Stimulated activated CD4-positive, alpha-beta T cell treated with anti-CD3 and anti-CD28 coated beads, Interleukin-15, amount 100 ng/mL, for 1 hour (primary cell): ENCODE measurements at places on chromosomes 2 and 18.

DNA sequence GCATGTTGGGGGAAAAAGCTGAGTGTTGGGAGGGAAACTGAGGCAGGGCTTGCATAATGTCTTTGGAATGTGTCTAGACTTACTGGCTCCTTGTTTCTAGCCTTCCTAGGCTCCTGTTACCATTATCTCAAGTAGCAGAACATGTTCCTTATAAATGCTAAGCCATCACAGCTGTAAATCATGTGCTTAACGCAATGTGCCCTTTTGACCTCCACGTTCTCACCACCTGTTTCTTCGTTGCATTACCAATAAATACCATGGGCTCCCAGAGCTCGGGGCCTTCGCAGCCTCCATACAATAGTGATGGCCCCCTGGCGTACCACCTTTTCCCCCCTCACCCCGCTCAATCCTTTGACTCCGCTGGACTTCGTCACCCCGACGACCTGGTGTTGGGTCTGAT lies 54.0 kb upstream of the CWC22 start:
- no peak for DNase-seq

DNA sequence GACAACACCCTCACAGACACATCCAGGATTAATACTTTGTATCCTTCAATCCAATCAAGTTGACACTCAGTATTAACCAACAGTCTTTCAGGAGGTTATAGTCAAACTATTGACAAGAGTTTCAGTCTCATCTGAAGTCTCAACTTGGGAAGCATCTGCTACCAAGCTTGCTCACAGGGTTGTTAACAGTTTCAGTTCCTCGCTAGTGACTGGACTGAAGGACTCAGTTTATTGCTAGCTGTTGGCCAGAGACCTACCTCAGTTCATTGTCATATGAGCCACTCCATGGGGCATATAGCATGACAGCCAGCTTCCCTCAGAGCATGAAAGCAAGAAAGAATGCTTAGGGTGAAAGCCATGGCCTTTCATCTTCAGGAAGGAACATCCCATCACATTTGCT lies 228.6 kb downstream of the EPHA4 start:
- no peak for DNase-seq

- DNase-seq, result no peak
Observed at GRCh38 chr2:98310010-98310409, 36.2 kb upstream of the CNGA3 start.

DNA sequence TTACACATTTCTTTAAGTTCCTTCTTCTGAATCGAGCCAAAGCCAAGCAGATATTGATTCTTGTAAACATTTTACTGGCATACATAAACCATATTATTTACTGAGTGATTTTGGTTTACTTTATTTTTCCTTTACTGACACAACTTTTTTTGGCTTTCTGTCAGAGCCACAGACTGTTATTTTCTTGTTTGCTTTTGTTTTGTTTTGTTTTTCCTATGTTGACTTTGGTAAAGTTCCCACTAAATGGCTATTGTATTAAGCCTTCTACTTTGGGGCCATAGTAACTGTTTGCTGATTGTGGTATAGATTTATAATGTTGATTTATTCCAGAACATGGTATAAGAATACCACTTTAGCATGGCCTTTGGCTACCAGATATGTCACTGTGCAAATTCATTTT lies 419.4 kb downstream of the DCDC2C start:
- DNase-seq, result no peak

DNA sequence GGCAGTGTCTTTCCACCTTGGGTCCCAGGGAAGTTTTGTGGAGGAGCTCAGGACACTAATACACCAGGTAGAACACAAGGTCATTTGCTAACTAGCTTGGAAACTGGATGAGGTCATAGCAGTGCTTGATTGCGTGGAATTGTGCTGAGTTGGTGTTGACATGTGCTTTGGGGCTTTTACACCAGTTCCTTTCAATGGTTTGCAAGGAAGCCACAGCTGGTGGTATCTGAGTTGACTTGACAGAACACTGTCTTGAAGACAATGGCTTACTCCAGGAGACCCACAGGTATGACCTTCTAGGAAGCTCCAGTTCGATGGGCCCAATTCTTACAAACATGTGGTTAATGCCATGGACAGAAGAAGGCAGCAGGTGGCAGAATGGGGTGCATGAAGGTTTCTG lies 5.9 kb downstream of the CTLA4 start:
- no peak for DNase-seq

GRCh38 chr18:36692371-36692770 lies 136.4 kb downstream of the TPGS2 start:
- DNase-seq, result no peak

DNA sequence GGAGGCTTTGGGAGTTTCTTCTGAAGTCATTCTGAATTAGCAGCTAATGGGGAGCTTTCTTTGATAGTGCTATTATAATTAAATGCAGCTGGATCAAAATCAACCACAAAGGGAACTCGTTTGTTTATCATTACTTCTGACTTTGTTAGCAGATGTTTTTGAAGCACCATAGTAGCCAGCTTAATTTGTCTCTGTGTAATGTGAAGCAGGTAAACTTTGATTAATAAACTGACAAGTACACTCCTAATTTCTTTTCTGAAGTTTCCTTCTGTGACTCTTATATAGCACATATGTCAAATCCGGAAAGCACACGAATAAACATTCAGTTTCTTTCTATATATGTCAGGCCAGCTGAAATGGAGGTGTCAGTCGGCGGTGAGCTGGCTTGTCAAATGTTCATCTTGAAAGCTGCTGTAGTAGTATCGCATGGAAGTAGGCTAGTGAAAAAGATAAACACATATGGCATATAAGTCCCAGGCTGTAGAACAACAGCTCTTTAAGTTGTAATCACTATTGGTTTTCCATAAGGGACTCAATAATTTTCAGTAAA lies 451.9 kb upstream of the ZEB2 start:
- no peak for DNase-seq

DNA sequence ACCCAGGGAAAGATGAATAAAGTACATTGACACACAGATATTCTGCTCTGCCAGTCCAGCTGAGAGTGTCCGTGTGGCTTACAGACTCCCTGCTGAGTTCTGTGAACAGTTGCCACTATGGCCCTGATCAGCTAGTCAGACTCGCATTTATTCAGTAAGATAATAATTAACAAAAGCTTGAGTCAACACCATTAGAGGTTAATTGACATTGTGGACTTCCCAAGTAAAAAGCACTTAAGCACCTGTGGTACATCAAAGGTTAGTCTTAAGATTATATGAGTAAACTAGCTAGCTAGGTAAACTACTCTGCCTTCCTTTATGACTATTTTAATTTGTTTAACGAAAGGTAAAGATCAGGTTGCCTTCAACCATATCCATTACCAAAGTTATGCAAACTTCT lies 33.7 kb downstream of the ANKRD30B start:
- no peak for DNase-seq

DNA sequence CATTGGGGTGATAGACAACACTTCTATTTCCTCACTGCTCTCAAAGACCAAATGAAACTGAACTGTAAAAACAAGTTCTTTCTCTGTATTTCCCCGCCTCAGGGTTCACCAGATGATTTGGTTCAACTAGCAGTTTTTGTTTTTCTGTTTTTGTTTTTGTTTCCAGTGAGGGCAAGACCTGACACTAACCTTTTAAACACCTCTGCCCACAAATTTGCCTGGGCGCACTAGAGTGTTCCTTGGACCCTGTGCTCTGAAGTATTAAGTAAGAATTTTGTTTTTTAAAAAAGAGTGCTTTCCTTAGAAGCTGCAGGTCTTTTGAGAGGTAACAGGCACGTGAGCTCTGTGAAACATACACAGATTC lies 92.9 kb downstream of the DYSF start:
- no peak for DNase-seq

GRCh38 chr2:127985735-127986134 lies 42.1 kb downstream of the SAP130 start:
- no peak for DNase-seq

GRCh38 chr2:145524836-145525235 lies 1004.9 kb upstream of the ZEB2 start:
- no peak for DNase-seq

DNA sequence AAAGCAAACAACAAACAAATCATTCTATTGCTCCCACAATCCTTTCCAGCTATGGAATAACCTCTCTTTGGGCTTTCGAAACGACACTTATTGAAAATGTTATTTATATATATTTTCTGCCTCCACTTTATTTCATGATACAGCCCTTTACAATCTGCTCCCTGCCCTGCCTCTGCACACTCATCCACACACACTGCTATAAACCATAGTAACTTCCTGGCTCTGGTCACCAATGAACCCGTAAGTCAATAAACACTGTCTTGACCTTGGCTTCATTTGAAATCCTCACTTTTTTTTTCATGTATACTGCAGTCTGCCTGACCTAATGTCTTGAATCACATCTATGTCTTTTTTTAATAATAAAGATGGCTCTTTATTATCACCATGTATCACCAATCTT lies 161.5 kb downstream of the SLC39A10 start:
- DNase-seq, result no peak

DNA sequence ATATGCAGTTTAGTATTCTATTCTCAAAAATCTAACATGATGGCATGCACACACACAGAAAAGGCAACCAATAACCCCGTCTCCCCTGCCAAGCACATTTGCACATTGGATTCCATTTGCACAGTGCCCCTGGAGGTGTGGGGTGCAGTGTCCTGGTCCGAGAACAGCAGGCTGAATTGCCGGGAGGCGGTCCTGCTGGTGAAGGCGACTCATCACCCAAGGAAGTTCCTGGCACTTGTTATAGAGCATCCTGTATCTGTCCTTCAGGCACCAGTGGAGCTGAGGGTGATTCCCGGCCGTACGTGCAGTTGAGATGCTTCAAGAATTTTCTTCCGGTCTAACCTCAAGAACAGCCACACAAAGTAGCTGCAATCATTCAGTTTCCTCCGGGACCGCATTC lies 73.0 kb upstream of the RAB12 start:
- no peak for DNase-seq

DNA sequence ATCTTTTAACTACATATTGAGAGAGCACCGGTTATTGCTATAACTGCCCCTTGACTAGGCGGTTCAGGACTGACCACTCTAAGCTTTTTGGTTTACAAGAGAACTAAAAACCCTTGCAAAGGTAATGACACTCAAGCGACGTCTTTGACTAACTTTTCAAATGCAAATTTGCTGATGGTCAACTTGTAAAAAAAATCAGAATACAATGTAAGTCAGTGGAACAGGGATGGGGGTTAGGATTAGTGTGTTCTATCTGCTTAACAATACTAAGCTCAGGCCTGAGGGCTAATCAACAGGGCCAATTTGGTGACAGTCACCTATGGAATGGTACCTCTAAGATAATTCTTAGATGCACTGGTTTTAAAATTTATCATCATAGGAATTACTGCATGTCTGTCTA lies 57.1 kb downstream of the ZAP70 start:
- no peak for DNase-seq

- DNase-seq, result no peak
Observed at GRCh38 chr2:239376351-239376750, 24.5 kb downstream of the HDAC4 start.

DNA sequence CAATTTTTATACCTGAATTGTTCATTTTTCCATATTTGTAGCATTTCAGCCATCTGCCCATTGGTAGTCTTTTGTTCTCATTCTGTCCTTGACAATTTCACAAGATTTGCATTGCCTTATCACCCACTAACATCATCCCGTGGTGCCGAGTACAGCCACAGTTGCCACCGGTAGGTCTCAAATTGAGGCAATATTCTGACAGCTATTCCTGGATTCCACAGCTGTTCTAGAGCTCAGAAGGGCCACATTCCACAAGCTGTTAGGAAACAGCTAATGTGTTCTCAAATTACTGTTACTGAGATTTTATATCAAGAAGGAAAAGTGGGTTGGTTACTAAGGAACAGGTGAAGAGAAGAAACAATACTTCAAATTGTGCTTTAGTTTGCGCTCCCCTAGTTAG lies 178.8 kb downstream of the RPRM start:
- DNase-seq, result no peak

GRCh38 chr18:48228301-48228715 lies 180.9 kb downstream of the ZBTB7C start:
- DNase-seq, result no peak

- no peak for DNase-seq
Observed at GRCh38 chr2:234453216-234453615, 43.7 kb downstream of the ARL4C start.

GRCh38 chr2:231803501-231804138 lies 17.4 kb downstream of the COPS7B start:
- no peak for DNase-seq

GRCh38 chr2:209579230-209579749 lies 155.4 kb downstream of the MAP2 start:
- DNase-seq, result no peak

- DNase-seq, result no peak
Observed at GRCh38 chr2:175903384-175903936, 98.6 kb downstream of the LNPK start.
